ENCODE measurements at places on chromosomes 13 and 19.
A peak's percentile ranks its signal among the peaks of the same experiment; 100 is the strongest.

DNA sequence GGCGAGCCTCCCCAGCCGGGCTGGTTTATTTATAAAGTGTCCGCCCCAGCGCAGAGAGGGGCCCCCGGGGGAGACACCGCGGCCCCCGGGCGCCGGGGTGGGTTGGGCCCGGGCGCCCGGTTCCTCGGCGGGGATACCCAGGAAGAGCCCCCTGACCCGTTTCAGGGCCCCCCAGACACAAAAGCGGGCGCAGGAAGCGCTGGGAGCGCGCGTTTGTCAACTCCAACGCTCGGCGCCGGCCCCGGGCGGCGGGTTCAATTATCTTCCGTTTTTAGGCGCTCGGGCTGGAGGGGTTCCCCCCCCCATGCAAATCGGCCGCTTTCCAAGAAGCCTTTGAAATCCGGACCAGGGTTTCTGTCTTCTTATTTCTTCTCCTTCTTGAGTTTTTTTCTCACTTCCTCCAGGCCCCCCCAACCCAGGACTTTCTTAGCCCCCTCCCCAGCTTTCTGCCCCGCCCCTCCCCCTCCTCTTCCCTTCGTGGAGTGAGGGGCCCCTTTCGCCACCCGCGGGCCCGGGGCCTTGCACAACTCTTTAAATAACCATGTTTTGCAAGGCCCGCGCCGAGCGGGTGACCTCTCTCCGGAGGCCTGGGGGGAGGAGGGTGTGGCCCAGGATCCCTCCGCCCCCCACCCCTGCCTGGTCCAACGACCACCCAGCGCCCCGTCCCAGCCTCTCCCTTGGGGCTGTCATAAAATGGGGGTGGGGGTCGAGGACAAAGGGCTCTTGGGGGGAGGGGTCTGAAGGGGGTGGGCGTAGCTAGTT, 935 bp downstream of the ARID3A start:
- DNase-seq = no peak

- no peak for DNase-seq
Observed at GRCh38 chr13:26299168-26299750, 45.3 kb downstream of the CDK8 start.

DNA sequence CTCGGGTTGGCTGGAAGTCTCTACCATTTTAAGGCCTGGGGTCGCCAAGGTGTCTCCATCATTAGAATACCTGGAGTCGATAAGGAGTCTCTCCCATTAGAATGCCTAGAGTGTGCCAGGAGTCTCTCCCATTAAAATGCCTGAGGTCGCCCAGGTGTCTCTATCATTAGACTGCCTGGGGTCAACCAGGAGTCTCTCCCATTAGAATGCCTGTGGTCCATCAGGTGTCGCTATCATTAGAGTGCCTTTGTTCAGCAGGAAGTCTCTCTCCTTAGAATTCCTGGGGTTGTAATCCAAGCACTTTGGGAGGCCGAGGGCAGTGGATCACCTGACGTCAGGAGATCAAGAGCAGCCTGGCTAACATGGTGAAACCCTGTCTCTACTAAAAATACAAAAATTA, 1533.0 kb downstream of the UQCRFS1 start:
- no peak for DNase-seq

- no peak for DNase-seq
Observed at GRCh38 chr13:109816808-109817203, 30.4 kb upstream of the IRS2 start.

DNA sequence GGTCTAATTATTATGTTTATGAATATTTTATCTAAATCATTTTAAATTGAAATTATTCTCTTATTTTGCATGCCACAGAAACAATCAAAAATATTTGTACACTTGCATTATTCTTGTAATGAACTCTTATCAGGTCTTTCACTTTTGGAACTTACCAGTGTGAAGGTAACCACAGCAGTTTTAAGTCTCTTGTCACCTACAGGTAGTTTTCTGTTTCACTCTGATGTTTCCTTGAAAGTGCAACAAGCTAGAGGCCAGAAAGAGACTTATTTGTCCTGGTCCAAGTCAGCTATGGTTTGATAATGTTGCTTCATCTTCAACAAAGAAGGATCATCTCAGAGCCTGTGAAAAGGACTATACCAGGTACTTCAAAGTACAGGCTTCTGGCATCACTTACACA, 133.4 kb upstream of the NBEA start:
- DNase-seq = no peak

DNA sequence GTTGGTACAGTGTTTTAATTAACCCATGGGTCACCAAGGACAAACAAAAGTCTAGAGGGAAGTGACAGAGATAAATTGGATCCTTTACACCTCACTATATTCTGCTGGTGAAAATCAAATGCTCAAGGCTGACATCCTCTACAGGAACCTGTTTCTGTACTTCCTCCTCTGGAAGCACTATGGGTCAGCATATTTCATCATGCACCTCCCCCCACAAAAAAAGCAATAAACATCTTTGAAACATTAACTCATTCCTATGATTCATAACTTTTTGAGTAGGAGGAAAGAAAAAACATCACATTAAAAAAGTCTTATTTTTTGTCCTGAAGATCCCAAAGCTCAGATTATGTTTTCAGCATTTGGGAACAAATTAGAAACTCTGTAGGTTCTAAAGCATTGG, 588.3 kb upstream of the SGCG start:
- no peak for DNase-seq

DNA sequence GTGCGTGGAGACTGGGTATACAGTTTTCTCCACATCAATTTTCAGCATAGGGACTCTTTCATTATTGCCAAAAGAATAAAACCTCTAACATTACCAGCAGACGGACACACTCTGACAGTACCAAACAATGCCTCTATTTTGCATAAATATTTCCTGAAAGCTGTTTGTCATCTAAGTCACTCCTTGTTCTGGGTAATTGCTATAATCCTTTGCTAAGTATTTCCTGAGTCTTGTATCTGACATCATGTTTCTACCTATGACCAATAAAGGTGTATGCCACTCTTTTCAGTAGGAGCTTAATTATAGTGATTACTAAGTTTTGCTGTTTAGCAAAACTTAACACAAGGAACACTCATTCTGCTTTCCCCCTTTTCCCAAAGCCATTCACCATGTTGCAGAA, 886.5 kb downstream of the SLITRK6 start:
- no peak for DNase-seq

GRCh38 chr19:57088133-57088532, 31.7 kb upstream of the USP29 start:
- DNase-seq = no peak

- DNase-seq = peak; percentile 17
Observed at GRCh38 chr19:55253842-55254624, 4.8 kb downstream of the PPP6R1 start.

- DNase-seq = no peak
Observed at GRCh38 chr19:28468701-28469459, 744.1 kb downstream of the UQCRFS1 start.

GRCh38 chr19:16898361-16899015, 9.7 kb downstream of the F2RL3 start:
- no peak for DNase-seq

DNA sequence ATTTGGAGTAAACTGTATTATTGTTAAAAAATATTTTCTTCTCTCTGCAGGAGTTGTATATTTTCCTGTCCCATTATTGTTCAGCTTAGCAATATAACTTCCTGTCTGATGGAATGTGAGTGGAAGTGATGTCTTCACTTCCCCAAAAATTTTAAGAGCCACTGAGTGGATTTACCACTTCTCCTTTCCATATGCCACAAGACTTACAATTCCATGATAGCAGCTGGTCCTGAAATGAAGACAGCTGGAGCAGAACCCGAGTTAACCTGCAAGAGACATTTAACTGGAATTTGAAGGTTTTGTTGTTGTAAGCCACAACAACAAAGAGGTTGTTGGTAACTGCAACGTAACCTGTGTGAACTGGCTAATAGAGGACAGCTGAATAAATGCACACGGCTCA, 23.4 kb upstream of the TBC1D4 start:
- no peak for DNase-seq

- DNase-seq = no peak
Observed at GRCh38 chr13:46757640-46758039, 39.3 kb downstream of the ESD start.

GRCh38 chr13:98433654-98434053, 143.3 kb downstream of the STK24 start:
- DNase-seq = no peak

GRCh38 chr13:77029436-77029835, 2.5 kb upstream of the FBXL3 start:
- no peak for DNase-seq

- no peak for DNase-seq
Observed at GRCh38 chr13:101205408-101205807, 210.9 kb downstream of the NALCN start.

DNA sequence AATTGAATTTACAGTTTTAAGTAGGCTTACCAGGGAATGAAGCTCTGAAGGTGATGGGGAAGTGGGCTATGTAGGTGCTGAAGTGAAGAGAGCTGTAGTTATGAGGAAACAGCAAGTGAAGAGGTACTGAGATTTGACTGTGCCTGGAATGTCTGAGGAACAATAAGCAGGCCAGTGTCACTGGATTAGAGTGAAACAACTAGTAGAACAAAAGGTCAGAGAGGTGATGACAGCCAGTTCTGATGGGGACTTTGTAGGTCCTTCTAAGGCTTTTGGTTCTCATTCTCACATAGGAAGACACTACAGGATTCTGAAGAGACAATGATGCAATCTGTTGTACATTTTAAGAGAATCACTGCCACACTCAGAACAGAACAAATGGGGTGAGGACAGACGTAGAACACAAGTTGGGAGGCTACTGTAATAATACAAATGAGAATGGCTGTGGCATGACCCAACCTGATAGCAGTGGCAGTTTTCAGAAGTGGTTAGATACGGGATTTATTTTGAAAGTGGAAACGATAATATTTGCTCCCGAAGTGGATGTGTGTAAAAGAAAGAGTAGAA, 130.8 kb downstream of the MYCBP2 start:
- DNase-seq = no peak

DNA sequence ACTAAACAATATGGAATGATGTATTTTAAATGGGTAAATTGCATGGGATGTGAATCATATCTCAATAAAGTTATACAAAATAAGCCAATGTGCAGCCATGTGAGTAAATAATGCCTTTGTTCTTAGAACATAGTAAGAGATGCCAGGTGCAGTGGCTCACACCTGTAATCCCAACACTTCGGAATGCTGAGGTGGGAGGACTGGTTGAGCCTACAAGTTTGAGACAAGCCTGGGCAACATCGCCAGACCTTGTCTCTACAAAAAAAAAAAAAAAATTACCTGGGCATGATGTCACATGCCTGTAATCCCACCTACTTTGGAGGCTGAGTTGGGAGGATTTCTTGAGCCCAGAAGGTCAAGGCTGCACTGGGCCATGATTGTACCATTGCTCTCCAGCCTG, 230.7 kb downstream of the RFC3 start:
- no peak for DNase-seq

DNA sequence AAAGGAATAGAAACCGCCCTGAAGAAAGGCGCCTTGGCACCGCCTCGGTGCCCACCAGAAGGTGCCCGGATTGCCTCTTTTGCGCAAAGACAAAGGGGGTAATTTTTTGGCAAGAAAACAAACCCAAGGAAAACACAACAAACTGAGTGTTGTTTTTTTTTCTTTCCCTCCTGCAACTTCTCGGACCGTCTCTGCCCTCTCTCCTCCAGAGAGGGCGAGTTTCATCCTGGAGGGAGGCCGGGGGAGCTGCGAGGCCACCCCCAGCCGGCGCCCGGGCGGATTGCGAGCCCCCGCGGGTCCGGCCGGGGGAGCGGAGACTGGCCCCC, 2.3 kb downstream of the ZNF536 start:
- DNase-seq = no peak

- no peak for DNase-seq
Observed at GRCh38 chr13:84430446-84430845, 548.2 kb upstream of the SLITRK1 start.

GRCh38 chr19:31294189-31294588, 55.0 kb downstream of the TSHZ3 start:
- DNase-seq = no peak

GRCh38 chr13:29294821-29295220, 300.7 kb downstream of the SLC7A1 start:
- DNase-seq = no peak

- no peak for DNase-seq
Observed at GRCh38 chr19:5579286-5579685, 11.5 kb upstream of the TINCR start.

DNA sequence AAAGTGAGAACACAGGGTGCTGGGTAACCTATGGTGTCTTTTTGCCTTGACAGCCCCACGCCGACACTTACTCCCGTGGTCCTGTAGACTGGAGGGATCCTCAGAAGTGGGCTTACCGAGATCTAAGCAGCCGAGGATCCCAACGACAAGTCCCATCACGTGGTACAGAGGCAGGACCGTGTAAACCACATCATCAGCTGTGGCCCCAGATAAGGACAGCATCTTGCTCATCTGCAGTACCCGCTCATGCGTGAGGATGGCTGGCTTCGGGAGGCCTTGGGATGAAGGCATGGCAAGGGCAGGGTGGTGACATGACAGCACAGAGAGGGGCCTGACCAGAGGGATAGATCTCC, 2.1 kb downstream of the SLC27A5 start:
- peak; percentile 62 for DNase-seq

DNA sequence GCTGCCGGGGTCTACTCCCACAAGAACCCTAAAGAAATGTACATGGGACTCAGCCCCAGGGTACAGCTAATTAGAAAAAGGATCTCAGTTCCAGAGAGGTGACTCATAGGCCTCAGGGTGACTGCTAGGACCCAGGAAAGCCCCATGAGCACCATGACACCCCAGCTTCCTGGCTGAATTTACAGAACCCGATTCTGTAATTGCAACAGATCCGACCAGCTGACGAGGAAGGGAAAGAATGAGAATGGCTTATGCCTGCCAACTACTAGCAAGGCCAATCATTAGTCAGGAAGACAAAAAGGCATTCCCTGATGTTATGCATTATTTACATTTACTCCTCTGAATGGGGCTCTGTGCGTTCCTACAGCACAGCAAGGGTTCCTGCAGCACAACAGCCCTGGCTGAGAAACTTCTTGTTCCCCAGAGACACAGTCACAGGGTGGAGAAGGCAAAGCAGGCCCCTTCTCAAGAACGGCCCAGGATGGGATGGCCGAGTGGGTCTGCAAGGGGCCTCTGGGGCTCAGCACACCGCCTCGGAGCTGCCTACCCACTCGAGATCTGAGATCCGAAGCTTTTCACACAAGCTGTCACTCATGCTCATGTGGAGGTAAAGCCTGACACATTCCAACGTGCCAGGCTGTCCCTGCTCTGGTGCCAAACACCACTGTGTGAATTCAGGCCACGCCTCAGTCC, 27.2 kb downstream of the PBX4 start:
- DNase-seq = no peak

DNA sequence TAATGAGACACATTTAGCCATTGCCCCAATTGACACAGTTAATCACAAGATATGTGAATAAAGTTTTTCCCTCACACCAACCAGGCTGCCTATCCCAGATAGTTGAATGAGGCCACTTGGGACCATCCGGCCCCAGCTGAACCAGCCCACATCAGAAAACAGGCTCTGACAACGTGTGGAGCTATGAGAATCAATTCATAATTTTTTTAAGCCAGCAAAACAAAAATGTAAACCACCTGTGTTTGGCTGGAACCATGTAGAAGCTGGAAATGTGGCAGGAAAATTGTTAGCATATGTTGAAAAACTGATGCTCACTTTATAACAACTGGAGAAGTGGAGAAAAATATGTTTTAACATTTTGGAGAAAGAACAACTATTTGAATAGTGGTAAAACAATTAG, 1161.3 kb downstream of the SLITRK1 start:
- DNase-seq = no peak

- peak; percentile 63 for DNase-seq
Observed at GRCh38 chr13:51895906-51896888, 34.4 kb downstream of the CCDC70 start.
